ENCODE measurements at places on chromosomes 6 and 20.

GRCh38 chr6:138456401-138456790 lies 42.9 kb downstream of the NHSL1 start:
- DNase-seq: no peak

DNA sequence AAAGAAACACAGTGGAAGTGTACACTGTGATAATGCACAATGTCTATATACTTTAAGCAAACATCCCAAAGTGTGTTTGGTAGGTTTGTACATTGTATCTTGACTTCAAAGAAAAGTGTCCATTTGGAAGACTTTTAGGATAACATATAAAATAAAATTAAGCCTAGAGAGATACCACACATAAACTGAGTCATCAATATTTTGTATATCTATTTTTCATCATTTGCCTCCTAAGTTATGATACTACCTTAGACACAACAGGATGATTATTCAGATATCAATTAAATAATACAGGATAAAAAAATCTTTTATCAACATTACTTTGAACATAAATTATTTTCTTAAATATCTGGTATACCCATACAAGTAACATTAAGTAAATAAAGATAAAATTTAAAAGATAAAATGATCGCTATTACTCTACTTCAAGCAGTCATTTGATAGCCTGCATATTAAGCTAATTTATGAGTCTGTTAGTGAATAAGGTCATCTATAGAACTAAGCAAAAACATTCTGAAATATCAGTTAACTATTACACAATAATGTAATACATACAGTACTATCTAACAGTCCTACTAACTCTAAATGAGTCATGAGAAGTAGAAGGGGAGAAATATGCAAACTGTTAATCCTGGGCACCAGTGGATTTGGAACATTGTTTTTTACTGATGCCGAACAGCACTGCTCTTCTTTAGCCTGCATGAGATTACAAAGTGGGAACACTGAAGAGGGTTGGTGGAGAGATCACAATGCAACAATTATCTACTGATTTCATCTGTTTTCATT lies 158.4 kb upstream of the SIM1 start:
- DNase-seq: no peak

- DNase-seq: no peak
Measured at GRCh38 chr6:168794491-168794890, 353.5 kb downstream of the SMOC2 start.

- no peak for DNase-seq
Measured at GRCh38 chr6:168148231-168148849, 69.3 kb upstream of the FRMD1 start.

DNA sequence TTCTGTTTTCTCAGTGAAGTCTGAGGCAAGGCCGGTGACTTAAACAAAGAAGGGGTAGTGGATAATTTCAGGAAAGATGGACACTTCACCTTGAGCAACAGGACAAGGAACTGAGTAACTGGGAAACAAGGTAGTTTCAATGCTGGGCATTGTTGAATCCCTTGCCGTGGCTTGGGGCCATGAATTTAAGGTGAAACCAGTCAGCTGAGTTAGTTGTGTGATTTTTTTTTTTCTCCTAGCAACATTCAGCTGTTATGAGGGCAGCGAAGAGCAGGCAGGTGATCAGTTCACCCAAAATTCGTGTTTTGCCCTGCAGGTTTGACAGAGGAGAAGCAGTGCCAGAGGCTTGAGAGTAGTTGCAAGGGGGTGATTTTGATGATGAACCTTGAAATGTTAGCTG lies 6.8 kb downstream of the BICRAL start:
- no peak for DNase-seq

GRCh38 chr6:49541936-49542335 lies 8.5 kb upstream of the C6orf141 start:
- no peak for DNase-seq

DNA sequence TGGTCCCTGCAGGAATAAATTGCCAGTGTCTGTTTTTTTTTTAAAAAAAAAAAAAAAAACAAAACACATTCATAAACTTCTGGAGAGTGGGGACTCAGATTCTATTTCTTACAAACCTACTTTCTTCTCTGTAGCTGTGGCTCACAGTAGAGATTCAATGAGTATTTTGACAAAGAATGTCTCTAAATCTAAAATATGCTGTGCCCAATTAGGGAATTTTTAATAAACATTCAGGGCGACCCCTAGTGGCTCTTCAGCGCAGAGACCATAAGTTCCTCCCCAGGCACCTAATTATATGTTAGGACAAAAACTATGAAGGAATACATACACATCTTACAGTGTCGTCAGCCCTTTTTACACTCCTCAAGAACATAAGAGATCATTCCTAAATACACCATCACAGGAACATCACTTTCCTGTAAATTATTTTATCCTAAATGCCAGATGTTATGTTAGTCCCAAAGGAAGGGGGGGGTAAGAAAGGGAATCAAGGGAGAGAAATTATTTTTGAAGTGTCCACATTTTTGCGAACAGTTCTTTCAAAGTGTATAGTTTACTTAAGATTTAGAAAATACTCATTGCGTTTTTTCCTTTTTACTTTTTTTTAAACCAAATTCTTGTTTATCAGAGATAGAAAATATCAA lies 21.8 kb upstream of the NAA20 start:
- DNase-seq: no peak

DNA sequence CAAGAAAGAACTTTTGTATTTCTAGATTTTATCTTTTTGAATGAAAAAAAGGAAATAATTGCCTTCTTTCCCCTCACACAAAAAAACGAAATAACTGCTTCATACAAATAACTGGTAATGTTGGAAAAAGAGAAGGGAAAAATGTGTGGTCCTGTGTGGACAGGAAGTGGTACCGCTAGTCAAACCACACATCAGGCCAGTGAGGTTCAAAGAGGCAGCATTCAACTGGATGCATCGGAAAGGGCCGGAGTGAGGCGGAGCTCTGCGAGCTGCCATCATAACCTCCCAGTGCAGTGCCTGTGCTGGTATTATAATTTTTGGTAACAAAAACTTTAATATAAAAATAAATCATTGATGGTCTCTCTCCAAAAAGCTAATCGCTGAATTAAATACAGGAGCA lies 111.2 kb downstream of the IRF4 start:
- DNase-seq: no peak

DNA sequence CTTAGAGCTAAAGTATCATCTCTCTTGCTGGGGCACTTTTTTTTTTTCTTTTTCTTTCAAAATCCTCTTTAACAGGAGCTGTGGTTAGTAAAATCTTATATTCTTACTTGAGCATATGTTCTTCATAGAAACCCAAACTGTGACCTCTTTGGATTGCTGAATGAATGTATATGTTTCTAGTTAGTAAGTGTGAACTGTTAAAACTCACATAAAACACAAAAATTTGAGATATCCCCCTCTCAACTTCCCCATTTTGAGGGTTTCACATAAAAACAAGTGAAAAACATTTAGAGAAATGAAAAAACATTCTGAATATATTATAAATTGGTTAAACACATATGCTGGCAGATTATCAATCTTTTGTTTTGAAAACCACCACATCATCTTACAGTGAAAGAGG lies 78.1 kb downstream of the INSM1 start:
- no peak for DNase-seq

DNA sequence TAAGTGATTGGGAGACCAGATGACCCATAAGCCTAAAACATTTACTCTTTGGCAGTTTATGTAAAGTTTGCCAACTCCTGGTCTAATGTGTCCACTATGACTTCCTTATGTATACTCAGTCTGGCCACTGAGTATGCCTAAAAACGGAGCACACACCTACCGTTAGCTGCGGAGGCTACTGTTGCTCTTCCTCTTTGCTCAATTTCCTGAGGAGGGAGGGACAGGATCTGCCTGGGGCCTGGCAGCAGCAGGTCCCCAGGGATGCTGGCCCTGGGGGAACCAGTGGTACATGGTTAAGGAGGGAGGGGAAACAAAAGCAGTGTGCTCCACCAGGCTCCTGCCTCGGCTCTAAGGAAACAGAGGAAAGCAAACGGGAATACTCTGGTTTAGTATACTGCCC lies 113.5 kb downstream of the CDYL start:
- DNase-seq: no peak

DNA sequence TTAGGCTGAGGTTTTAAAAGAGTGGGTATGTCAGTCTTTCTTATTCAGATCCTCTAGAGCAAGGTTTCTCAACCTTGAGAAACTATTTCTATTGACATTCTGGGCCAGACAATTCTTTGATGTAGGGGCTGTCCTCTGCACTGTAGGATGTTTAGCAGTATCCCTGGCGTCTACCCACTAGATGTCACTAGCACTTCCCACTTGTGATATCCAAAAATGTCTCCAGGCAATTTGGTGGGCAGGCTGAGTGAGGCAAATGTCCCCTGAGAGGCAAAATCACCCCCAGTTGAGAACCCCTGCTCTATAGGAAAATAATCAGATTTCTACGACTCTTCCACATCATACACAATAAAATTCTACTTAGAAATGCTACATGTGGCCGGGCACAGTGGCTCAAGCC lies 7.7 kb upstream of the ZKSCAN8 start:
- DNase-seq: no peak

DNA sequence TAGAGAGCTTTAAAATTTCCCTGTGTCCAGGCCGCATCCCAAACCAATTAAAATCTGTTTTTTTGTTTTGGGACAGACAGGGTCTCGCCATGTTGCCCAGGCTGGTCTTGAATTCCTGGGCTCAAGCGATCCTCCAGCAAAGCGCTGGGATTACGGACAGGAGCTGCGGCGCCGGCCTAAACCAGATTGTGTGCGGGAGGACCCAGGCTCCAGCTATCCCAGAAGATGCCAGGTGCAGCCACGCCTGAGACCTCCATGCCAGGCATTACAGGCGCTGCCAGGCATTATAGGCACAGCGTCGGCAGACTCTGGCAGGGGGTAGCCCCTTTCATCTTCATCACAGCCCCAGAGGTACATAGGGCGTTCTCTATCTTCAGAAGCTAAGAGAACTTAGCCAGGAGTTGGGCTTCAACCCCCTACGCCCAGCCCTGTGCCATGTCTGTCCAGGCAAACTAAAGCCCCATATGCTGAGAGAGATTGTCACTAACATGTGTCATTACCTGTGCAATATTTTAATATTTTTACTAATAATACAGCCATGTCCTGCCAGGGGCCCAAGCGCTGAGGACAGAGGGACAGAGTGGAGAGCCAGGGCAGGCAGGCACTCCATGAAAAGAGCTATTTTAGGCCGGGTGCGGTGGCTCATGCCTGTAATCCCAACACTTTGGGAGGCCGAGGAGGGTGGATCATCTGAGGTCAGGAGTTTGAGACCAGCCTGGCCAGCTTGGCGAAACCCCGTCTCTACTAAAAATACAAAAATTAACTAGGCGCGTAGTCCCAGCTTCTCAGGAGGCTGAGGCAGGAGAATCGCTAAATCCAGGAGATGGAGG lies 9.8 kb upstream of the GRM4 start:
- DNase-seq: no peak

DNA sequence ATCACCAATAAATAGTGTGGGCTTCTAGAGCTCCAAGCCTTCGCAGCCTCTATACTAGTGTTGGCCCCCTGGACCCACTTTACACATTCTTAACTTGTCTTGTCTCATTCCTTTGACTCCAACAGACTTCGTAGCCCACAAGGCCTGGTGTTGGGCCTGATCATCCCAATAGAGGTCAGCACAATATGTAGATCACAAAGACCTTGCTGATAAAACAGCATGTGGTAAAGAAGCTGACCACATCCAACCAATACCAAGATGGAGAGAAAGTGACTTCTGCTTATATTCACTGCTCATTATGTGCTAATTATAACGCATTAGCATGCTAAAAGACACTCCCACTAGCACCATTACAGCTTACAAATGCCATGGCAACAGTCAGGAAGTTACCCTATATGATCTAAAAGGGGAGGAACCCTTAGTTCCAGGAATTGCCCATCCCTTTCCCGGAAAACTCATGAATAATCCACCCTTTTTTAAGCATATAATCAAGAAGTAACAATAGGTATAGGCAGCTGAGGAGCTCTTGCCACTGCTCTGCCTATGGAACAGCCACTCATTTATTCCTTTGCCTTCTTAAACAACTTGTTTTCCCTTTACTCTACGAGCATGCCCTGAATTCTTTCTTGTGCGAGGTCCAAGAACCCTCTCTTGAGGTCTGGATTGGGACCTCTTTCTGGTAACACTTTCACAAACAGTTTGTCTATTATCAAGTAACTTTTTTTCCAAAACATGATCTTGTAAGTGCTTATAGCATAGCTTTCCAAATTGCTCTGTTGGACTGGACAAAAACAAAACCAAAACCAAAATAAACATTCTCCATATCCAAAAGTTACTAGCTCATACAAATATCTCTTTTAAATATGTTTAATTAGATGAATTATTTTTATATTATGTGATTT lies 54.6 kb upstream of the ECHDC1 start:
- DNase-seq: no peak

DNA sequence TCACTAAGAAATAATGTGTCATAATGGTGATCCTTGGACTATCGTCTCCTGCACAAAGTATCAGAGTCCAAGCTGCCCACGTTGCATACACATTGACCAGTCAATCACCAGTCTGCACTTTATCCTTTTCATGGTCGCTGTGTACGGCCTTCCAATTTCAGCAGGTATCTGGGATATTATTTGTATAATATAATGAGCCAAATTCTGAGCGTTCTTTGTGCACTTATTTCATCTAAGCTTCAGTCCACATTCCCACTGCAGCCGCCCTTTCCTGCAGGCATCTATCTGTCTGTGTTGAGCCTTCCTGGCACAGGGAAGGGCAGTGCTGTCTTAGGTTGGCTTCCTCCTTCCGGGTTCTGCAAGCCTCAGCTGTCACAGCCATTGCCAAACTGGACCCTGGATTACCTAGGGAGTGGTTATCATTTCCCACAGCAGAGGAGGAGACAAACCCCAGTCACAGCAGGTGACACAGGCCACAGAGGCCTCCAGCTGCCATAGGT lies 174.3 kb downstream of the TTLL2 start:
- DNase-seq: no peak

DNA sequence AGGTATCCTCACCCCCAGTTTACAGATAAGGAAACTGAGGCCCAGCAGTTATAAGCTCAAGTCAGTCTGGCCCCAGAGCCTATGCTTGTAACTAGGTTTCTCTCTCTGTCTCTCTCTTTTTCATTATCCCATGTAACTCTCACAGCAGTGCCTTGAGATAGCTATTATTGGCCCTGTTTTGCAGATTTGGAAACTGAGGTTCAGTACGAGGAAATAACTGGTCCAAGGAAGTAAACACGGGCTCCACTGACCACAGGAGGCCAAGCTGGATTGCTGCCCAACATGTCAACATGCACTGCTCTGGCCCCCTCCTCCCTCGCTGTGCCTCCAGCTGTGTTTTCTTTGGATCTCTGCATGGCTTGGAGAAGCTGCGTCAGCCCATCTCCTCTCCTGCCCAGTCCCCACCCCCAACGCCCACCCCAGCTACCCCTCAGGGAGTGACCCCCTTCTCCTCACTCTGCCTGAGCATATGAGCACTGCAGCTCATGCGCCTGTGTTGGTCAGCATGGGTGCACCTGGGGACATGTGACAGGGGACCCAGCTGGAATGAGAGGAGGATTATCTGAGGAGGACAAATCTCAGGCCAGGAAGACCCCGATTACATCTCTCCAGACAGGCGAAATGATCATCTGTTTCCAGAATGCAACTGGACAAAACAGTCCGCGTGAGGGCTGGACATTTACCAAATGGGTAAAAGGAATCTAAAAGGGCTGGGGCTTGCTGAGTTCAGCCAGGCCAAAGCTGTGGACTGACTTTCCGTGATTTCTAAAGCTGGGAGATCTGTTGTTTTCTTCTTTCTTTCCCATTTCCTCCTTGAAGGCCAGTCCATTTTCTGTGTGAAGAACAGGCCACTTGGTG lies 7.8 kb upstream of the PLTP start:
- DNase-seq: no peak
